ENCODE measurements at places on chromosomes 13 and 19. TPM values are rescaled to one million over a fixed set of nuclear protein-coding genes. Genes with fewer than 3 reads are reported as not detected.

The PSG6 gene
- total RNA-seq, result 0.37 TPM

The KLK12 gene
- total RNA-seq, result not detected

The LACC1 gene
- 0.84 TPM for total RNA-seq

The GZMM gene
- total RNA-seq, result 38.3 TPM

The DIAPH3 gene
- total RNA-seq, result 0.57 TPM

The YJEFN3 gene
- 6.6 TPM for total RNA-seq

The SCAMP4 gene
- 20.8 TPM for total RNA-seq

The ZNF136 gene
- 32.2 TPM for total RNA-seq

The EPS8L1 gene
- 4.4 TPM for total RNA-seq

The SHISA7 gene
- not detected for total RNA-seq

The ZNF135 gene
- 0.39 TPM for total RNA-seq

The FREM2 gene
- total RNA-seq, result not detected

The LRP3 gene
- not detected for total RNA-seq

The C19orf73 gene
- total RNA-seq, result 1.7 TPM

The DBP gene
- total RNA-seq, result 37.7 TPM

The TMEM86B gene
- 13.3 TPM for total RNA-seq

The ADM5 gene
- total RNA-seq, result 1.7 TPM

The CDX2 gene
- total RNA-seq, result not detected

The FOXA3 gene
- not detected for total RNA-seq

The SIGLEC8 gene
- total RNA-seq, result not detected

The TJP3 gene
- 20.6 TPM for total RNA-seq

The PGLYRP2 gene
- total RNA-seq, result not detected

The ZNF440 gene
- total RNA-seq, result 13.1 TPM

The CEACAM5 gene
- total RNA-seq, result not detected

The HCN2 gene
- 1.2 TPM for total RNA-seq

The ZNF101 gene
- 84.4 TPM for total RNA-seq

The MBD3L2 gene
- not detected for total RNA-seq

The MEIOSIN gene
- not detected for total RNA-seq

The COMP gene
- not detected for total RNA-seq

The CCNE1 gene
- total RNA-seq, result 18.5 TPM

The FGF21 gene
- total RNA-seq, result not detected

The CGB2 gene
- not detected for total RNA-seq

The DENND1C gene
- total RNA-seq, result 125 TPM

The MBD3 gene
- 39.7 TPM for total RNA-seq

The MRPL54 gene
- 98.0 TPM for total RNA-seq

The ZNF350 gene
- total RNA-seq, result 25.4 TPM

The MPND gene
- 12.2 TPM for total RNA-seq

The DLL3 gene
- total RNA-seq, result 0.17 TPM

The ZSCAN4 gene
- total RNA-seq, result not detected

The JAK3 gene
- 198 TPM for total RNA-seq

The BEST2 gene
- not detected for total RNA-seq

The CEACAM1 gene
- 7.0 TPM for total RNA-seq

The CGB8 gene
- not detected for total RNA-seq

The EXOC3L2 gene
- total RNA-seq, result not detected

The NCLN gene
- total RNA-seq, result 48.0 TPM

The XAB2 gene
- 62.5 TPM for total RNA-seq

The C19orf67 gene
- total RNA-seq, result not detected

The PNMA8C gene
- not detected for total RNA-seq

The GDF15 gene
- not detected for total RNA-seq

The SRRM5 gene
- 0.64 TPM for total RNA-seq

The LRRC63 gene
- 0.20 TPM for total RNA-seq

The SPTBN4 gene
- not detected for total RNA-seq

All from CD4-positive, CD25-positive, alpha-beta regulatory T cell (primary cell).